ENCODE measurements at places on chromosomes 16 and 17.

GRCh38 chr16:84055801-84056634, 13.4 kb upstream of the SLC38A8 start:
- no peaks in the 10 kb centered on the region for H3K4me1 ChIP-seq
- peaks cover 70% of the 10 kb centered on the region for H3K36me3 ChIP-seq
- no peaks in the 10 kb centered on the region for H3K27me3 ChIP-seq
- H3K4me3 ChIP-seq = no peak overlapping the region

DNA sequence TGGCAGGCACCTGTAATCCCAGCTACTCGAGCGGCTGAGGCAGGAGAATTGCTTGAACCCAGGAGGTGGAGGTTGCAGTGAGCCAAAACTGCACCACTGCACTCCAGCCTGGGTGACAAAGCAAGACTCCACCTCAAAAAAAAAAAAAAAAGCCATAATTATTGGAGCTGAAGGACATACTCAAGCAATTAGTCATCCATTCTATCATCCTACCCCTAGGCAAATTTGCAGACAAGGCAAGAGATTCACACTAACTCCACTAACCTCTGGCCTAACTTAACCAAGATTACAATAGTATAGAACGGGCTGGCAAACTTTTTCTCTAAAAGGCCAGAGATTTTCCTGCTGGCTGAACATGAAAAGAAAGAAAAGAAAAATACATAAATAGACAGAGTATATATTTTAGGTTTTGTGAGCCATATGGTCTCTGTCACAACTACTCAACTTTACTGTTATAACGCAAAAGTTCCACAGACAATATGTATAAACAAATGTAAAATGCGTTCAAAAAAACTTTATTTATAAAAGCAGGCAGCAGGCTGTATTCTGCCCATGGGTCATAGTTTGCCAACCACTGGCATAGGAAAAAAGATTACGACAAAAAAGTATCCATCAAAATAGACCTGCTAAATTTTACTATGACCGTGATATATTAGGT, 29.7 kb downstream of the BRIP1 start:
- H3K4me1 ChIP-seq = no peaks in the 10 kb centered on the region
- DNase-seq = peak; percentile 12
- no peaks in the 10 kb centered on the region for H3K27me3 ChIP-seq
- no peak overlapping the region for H3K27ac ChIP-seq
- no peaks in the 10 kb centered on the region for H3K36me3 ChIP-seq

DNA sequence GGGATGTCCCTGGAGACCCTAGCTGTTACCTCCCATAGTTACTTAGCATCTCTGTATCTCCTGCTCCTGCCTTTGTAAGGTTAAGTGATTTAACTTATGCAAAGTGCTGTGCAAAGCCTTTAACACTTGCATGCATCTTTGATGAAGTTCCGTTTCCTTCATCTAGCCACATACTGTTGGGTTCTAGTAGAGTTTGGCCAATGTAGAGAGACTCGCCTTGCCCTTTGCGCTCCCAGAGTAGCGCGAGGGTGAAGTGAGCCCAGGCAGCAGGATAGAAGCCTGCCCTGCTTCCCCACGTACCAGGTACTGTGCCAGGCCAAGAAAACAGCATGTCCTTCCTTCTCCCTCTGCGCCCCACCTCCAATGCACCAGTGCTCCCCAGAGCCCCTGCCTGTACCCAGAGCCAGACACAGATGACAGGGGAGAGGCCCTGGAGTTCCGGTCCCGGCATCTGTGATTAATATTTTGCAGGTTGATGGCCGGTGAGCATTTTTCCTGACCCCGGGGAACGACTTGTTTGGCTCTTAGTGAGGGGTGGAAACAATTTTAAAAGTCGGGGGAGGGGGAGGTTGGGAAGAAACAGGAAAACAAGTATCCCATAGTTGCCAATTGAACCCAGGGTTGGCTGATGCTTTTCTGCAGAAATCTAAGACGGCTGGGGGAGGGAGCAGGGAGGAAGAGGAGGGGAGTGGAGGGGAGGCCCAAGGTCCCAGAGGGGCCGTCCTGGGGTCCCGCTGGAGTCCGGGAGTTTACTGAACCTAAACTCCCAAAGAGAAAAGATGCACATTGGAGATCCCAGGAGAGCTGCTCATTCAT, 13.1 kb upstream of the CDC42EP4 start:
- no peak overlapping the region for H3K27ac ChIP-seq
- H3K27me3 ChIP-seq = no peaks in the 10 kb centered on the region
- DNase-seq = no peak
- no peak overlapping the region for H3K4me3 ChIP-seq

DNA sequence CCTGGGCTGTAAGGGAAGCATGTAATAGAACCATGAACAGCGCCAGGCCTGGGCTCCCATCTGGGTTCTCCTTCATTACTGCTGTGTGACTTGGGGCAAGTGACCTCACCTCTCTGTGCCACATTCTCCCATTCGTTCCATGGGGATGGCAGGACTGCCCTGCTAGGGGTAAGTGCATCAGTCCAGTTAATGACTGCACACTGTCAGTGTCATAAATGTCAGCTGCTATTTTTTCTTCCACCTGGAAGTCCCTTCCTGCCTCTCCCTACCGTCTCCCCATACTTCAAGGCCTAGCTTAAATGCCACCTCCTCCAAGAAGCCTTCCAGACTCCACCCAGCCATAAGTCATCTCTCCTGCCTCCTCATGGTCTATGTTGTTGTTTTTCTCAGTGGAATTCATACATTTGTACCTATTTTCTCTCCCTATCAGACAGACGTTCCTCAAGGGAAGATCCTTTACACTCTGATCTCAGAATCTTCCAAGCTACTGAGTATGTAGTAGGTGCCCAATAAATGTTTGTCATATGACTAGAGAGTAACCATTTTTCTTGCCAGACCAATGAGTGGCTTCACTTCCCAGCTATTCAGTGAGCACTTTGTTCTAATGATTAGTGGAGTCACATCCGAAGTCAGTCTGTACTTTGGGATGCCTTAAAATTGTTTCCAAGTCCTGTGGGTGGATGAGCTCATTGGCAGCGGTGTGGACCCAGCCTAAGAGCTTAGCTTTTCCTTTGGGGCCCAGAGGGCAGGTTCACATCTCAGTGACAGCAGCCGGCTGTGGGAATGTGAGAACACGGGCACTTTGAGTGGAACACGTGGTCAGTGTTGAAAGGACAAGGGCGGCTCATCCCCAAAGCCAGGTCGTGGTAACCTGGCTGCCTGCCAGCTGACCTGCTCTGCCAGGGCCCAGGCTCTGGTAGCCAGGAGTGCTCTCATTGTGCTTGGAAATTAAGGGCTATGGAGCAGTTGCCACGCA, 147.5 kb upstream of the GSE1 start:
- peaks cover 17% of the 10 kb centered on the region for H3K4me1 ChIP-seq
- H3K27me3 ChIP-seq = no peaks in the 10 kb centered on the region
- no peaks in the 10 kb centered on the region for H3K36me3 ChIP-seq
- no peak overlapping the region for H3K4me3 ChIP-seq
- DNase-seq = no peak

- H3K27me3 ChIP-seq = no peaks in the 10 kb centered on the region
- no peak overlapping the region for H3K27ac ChIP-seq
- peaks cover 11% of the 10 kb centered on the region for H3K36me3 ChIP-seq
Measured at GRCh38 chr16:87340198-87340597, 23.0 kb upstream of the C16orf95 start.

DNA sequence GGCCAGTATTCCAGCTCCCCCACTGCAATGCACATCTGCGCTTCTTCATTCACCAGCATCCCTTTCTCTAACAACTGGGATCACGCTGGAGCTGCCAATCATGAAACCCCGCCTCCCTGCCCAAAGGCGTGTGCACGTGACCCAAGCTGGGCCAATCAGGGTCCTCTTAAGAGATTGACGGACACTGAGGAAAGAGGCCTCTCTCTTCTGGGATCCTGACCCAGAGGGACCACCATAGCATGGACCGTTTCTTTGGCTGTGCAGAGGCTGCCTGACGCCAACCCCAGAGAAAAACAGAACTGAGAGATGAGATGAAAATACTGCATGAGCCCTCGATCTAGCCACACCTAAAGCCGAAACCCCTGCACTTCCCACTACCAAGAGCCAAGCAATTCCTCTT, 32.0 kb downstream of the COTL1 start:
- H3K4me3 ChIP-seq = no peak overlapping the region
- no peak overlapping the region for H3K27ac ChIP-seq
- no peaks in the 10 kb centered on the region for H3K36me3 ChIP-seq
- no peaks in the 10 kb centered on the region for H3K4me1 ChIP-seq
